Stimulated activated CD8-positive, alpha-beta memory T cell treated with anti-CD3 and anti-CD28 coated beads, Interleukin-4, amount 100 ng/mL, for 1 hour (primary cell): ENCODE measurements at places on chromosomes 6 and 20.

- no peak for DNase-seq
These were observed 113.2 kb downstream of the ZDHHC14 start for GRCh38 chr6:157494132-157494710.

DNA sequence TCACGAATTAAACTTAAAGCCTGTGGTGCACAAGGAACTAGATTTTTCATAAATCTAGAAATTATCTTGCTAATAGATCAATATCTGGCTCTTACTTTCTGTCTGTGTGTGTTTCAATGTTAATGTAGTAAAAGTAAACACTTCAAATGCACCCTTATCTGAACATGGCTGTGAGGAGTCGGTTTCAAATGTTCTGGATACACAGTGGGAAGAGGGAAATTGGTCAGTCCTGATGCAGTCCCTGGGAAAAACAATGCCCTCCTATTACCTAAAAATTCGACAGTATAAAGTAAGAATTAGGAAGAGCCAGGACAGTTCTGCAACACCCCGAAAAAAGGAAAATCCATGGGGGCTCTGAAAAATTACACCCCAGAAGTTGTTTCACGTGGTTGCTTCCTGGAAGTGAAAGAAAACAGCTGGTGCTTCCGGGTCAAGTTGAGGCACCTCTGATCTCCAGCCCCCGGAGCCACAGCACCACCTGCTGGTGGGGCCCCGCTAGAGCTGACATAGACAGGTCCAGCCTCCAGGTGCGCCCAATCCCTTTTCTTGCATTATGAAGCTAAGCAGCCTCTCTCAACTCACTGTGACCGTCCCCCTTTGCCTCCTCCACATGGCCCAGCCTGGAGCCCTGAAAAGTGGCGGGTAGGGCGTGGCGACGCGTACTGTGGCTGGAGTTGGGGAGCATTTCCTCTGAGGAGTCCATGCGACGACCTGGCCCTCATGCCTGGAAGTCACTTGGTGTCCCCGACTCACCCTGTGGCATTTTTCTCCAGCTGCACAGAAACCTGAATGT, 8.3 kb downstream of the SEMG2 start:
- no peak for DNase-seq

- DNase-seq: no peak
These were observed 28.2 kb upstream of the NOP56 start for GRCh38 chr20:2624190-2624589.

- DNase-seq: no peak
These were observed 6.2 kb downstream of the TMEM242 start for GRCh38 chr6:157316871-157317814.

DNA sequence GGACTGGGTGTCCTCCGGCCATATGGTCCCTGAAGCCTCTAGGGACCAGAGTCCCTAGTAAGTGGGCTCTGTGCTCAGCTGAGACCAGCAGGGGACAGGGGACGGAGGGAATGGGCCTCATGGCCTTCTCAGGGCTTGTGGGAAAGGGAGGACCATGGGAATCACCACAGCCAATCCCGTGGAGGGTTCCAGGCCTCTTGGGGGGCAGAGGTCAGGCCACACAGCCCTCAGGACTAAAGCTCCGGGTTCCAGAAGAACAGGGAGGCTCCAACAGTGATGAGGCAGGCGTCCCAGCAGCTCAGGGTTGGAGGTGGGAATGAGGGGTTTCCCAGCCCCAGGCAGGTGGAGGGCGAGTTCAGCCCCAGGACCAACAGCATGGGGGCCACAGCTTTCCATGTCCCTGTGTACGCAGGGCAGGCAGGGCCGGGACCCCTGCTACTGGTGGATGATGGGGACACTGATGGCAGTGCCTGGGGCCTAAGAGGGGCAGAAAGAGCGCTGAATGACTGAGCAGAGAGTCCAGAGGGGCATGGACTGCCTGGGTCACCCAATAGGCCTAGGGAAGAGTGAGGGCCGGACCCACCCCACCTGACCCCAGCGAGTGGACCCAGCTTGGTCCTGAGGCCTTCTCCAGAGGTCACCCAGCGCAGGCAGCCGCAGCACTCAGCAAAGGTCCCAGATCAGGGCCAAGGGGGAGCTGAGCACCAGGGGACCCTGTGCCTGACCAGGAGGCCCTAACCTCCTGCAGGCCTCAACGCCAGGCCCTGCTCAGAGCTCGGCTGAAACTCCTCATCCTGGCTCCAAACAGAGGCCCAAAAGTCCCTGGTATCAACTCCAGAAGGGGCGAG, 8.8 kb downstream of the MYL9 start:
- DNase-seq: no peak

GRCh38 chr6:4948781-4949450, 54.9 kb downstream of the RPP40 start:
- no peak for DNase-seq

DNA sequence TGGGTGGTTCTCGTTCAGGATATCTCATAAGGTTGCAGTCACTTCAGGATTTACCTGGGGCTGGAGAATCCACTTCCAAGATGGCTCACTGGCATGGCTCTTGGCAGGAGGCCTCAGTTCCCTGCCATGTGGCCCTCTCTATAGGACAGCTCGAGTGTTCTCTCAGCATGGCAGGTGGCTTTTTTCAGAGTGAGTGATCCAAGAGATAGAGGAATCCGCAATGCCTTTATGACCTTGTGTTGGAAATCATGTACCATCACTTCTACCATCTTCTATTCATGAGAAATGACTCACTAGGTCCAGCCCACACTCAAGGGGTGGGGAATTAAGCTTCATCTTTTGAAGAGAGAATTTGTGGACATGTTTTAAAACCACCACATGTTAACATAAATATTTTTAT, 37.8 kb downstream of the PPP1R16B start:
- no peak for DNase-seq

DNA sequence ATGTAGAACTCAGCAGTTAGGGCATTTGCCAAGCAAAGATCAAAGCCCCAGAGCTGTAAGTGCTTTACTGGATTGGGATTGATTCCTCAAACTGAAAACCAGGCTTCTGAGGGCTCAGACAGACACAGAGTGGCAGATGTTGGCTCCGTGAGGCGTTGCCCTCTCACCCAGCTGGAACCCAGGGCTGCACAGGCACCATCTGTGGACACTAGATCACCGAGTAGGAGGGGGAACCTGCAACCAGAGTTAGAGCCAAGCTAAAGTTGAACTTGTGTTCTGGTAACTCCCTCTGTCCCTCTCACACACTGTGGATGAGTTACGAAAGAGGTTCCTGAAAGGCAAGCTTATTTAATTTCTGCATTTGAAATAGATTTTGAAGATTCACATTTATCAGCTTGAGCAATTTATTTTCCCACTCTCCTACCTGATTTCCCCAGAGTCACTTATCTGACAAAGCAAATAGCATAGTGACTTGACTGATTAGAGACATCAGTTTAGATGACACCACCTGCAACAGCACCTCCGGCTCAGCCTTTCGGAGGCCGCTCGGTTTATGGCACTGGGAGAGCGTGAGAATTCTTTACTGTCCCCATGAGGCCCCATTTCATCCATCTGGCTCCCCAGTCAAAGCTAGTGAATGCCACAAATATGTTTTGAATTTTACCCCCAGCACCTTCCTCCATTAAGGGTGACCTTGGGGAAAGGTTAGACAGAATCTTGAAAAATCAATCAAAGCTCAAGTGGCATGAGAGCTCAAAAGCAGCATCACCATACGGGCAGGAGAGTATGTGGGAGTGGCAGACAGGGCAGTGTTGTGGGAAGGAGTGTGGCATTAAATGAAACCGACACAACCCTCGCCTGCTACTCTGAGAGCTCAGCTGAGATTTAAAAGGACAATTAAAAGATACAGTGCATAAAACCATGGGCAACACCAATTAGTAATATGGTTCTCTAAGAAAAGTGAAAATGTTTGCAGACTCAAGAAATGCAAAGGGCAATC, 48.5 kb downstream of the RPF2 start:
- no peak for DNase-seq

DNA sequence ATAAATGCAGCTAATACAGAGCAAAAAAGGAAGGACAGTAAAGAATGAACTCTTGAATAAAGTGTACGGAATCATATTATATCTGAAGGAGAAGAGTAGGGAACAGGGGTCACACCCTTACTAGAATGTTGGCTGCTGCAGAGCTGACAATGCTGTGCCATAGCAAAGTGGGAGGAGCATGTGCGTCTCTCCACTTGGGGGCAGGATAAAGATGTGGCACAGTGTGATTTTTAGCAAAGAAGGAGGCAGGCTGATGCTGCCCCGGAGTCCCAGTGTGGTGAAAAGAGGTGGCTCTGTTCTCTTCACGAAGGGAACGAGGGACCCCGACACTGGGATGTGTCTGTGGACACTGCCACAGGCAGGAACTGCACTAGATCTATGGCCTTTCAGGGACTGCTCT, 67.5 kb downstream of the INSM1 start:
- DNase-seq: no peak

- DNase-seq: no peak
These were observed at the start of gene FAXC for GRCh38 chr6:99349171-99350141. Gene FAXC (minus strand): TSS chr6:99349674. CDS start chr6:99349372, 302 bp downstream.

DNA sequence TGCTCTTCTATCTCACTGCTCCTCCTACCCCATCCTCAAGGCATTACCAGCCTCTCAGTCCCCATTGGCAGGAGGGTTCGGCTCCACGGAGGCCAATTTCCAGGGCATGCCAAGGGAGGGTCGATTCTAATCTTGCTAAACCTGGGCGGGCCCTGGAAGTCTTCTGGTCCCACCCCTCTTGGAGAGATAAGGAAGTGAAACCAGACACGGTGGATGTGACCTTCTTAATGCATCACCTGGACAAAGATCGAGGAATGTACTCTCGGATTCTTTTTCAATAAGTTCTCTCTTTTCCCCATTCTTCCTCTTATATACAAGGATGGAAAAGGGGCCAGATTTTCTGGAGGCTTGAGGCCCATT, 112.2 kb upstream of the ARMC2 start:
- DNase-seq: no peak

DNA sequence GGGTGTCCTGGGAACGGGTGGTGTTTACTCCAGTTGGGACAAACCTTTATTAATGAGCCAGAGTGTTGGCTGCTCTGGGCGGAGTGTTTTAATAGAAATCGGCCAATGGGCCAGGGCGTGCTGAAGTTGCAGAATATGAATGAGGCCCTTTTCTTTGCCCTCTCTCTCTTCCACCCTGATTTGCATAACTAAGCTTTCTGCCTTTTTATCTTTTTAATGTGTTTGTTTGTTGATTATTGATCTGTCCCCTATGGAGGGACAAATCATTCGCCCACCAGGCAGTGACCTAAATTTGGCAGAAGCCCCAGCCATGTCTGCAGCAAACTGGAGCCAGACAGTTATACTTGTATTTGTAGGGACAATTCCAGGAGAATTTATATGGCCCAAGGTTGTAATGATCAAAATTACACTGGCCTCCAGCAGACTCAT, 420.9 kb downstream of the PREX1 start:
- no peak for DNase-seq

GRCh38 chr6:142902636-142903053, 42.3 kb downstream of the HIVEP2 start:
- peak; percentile 44 for DNase-seq

DNA sequence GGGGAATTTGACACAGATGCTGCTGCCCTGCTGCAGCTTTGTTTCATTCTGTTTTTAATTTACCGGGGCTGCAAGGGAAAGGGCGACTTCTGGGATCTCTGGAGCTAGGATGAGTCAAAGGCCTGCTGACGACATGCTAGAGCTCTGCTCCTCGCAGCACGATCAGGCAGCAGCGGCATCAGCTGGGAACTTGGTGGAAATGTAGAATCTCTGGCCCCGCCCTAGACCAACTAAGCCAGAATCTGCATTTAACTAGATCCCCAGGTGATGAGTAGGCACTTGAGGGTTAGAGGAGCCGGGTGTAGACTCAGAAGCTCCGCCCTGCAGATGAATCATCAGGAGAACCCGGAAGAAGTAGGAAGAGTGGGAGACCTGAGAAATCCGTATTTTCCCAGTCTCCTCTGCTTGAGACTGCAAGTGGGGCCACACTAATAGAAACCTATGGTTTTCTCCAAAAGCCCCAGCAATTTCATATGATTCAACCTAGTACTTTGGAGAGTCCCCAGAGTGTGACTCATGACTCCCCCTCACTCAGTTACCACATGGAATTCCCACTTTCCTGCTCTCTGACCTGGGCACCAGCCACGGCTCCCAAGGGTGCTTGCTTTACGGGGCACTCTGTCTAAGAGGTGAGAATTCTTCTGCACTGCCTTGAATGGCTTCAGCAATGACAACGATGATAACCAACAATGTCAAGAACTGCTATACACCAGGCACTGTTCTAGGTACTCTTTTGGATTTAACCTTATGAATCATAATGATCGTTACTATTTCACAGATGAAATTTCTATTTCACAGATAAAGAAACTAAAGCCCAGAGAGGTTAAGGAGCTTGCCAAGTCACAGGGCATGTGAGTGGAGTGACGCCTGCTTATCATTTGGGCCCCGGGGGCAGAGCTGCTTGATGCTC, 18.1 kb downstream of the TUBB2B start:
- no peak for DNase-seq

- DNase-seq: no peak
These were observed 315.4 kb upstream of the SASH1 start for GRCh38 chr6:148027201-148027600.

- DNase-seq: no peak
These were observed 92.7 kb downstream of the LY86 start for GRCh38 chr6:6681075-6681849.

DNA sequence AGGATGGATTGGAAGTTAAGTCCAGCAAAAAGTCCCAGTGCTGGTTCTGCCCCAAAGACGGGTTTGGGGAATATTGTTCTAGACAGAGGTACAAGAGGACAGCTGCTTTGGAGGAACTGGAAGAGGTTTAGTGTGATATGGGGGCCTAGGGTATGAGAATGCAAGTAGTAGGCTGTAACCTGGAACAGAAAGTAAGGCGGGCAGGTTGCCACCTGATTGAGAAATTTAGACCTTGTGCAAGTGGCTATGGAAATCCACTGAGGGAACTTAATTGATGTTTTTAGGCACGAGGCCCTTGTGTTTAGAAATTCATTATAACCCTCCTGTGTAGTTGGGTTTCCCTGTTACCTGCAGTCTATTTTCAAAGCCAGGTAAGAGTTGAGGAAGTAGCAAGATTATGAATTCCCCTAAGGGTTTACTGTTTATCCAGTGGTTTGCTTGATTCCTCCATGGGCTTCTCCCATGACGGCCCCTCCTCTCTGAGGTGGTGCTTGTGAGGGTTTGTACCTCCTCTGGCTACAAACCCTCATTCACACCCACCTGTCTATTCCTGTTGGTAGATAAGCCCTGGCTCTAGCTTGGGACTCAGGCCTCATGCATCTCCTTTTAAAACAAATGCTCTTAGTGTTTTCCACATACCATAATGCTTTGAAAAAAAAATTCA, 42.0 kb upstream of the BCAS1 start:
- DNase-seq: no peak
